ENCODE measurements at places on chromosomes 2 and 18. TPM values are rescaled to one million over a fixed set of nuclear protein-coding genes. Genes with fewer than 3 reads are reported as not detected.

DNA sequence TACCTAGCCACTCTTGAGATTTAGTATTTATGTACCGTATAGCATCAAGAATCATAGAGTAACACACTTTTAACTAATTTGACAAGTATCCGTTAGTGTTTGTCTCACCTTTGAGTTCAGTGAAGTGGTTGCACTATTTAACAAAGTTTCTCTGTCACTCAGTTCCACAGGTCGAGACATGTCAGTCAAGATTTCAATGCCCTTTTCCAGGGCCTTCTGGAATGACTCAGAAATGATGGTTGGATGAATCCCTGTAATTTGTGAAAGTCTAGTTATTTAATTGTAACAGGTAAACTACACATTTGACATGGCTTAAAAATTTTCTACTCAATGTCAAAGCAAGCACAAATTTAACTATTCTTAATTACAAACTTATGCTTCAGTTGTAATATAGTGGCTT lies 9.7 kb downstream of the CCT4 start:
- DNase-seq, result no peak

LHCGR gene
- not detected for total RNA-seq

- no peak for DNase-seq
Observed at GRCh38 chr18:50678651-50679050, 118.8 kb downstream of the MAPK4 start.

- DNase-seq, result no peak
Observed at GRCh38 chr2:129319422-129319717, 660.1 kb upstream of the RAB6C start.

CBLN2 gene
- not detected for total RNA-seq

PIEZO2 gene
- 342 TPM for total RNA-seq

PASK gene
- total RNA-seq, result 9.2 TPM

DNA sequence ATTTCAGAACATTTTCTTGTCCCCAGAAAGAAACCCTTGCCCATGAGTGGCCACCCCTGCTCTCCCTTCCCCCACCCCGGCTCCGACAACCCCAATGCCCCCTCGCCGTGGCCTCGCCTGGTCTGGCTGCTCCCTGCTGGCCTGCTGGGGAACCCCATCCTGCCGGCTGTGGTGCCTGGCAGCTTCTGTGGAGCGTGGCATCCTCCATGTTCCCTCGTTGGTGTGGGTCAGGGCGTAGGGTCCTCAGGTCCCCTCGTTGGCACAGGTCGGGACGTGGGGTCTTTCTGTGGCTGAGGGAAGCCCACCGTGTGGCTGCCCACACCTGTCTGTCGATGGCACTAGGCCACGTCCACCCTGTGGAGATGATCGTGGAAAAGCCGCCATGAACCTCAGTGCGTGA lies 61.9 kb downstream of the NFATC1 start:
- no peak for DNase-seq

- no peak for DNase-seq
Observed at GRCh38 chr2:43592443-43592842, 3.4 kb downstream of the THADA start.
